ENCODE measurements at places on chromosomes 2 and 18. TPM values are rescaled to one million over a fixed set of nuclear protein-coding genes. Genes with fewer than 3 reads are reported as not detected.

The IL36B gene
- not detected for total RNA-seq

The RDH14 gene
- total RNA-seq, result 18.7 TPM

The ZNF804A gene
- 2.3 TPM for total RNA-seq

The PLCL1 gene
- total RNA-seq, result not detected

The LRP1B gene
- not detected for total RNA-seq

The IL36G gene
- total RNA-seq, result not detected

The CCDC93 gene
- total RNA-seq, result 38.8 TPM

GRCh38 chr2:102392942-102393341 lies 30.0 kb upstream of the IL18RAP start:
- DNase-seq, result no peak
- H3K27ac ChIP-seq, result no peak overlapping the region
- H3K4me3 ChIP-seq, result no peak overlapping the region

DNA sequence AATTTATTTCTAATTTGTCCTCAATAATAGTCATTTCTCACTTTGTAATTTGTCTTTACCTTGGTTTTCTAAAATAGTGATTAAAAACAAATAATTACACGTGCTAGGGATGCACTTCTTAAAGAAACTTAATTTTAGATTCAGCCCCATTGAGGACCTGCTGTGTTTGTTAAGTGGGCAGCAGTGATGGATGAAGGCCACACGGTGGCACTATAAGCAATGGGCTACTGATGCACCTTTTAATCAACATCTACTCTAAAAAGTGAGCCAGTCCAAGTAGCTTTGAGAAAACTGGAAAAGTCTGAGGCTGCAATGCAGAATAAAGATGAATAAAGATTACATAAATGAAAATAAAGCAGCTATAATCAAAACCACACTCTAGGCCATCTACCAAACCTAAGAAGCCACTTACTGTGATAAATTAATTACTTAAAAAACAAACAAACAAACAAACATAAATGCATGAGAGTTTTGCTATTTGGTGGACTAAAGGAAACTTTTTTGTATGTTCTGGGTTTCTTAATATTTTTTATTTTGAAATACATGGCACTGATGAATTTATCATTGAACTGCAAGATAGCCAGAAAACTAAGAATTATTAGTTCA lies 89.3 kb downstream of the PDE11A start:
- H3K27me3 ChIP-seq, result no peaks in the 10 kb centered on the region
- no peaks in the 10 kb centered on the region for H3K36me3 ChIP-seq
- H3K27ac ChIP-seq, result no peak overlapping the region

- no peak overlapping the region for H3K4me3 ChIP-seq
- H3K4me1 ChIP-seq, result peaks cover 12% of the 10 kb centered on the region
These were observed 28.6 kb downstream of the RNF144A start for GRCh38 chr2:6945821-6946220.

DNA sequence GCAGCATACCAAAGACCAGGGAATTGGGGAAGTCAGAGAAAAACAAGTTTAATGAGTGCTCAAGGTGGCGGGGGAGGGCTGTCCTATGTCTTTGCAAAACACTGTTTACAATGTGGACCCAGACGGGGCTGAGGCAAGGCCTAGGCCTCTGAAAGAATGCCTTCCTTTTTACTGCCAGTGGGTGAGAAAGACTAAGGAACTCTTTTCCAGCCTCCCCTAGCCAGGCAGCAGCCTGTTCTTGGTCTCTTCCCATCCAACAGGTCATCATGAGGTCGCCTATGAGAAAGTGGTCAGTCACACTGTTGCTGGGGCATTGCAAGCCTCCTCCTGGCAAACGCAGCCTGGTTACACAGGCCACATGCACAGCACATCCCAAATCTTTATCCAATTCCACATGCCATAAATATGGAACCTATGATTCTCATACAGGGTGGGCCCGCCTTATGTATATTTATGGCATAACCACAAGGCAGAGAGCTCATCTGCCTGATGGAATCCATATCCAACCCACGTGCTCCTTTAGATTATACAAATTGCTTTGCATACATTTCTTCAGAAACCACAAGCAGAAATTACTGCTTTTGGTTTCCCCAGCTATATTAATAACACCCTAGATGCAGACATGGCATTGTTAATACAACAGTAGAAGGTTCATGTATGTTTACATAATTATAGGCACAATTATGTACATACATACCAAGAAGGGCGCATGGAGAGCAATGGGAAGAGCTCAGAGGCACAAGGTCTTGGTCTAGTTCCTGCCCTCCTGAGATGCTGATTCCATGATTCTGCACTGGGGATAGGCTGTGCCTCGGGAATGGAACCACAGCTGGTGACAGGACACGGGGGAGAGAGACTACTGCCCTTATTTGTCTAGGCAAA lies 48.6 kb downstream of the NRP2 start:
- H3K4me3 ChIP-seq, result no peak overlapping the region
- no peak overlapping the region for H3K27ac ChIP-seq
- H3K4me1 ChIP-seq, result peaks cover 2% of the 10 kb centered on the region
- no peaks in the 10 kb centered on the region for H3K27me3 ChIP-seq
- peaks cover 5% of the 10 kb centered on the region for H3K36me3 ChIP-seq

GRCh38 chr2:240232264-240232915 lies 91.9 kb upstream of the OTOS start:
- DNase-seq, result no peak
- peaks cover 9% of the 10 kb centered on the region for H3K4me1 ChIP-seq
- H3K4me3 ChIP-seq, result no peak overlapping the region
- H3K27me3 ChIP-seq, result peaks cover 7% of the 10 kb centered on the region
- H3K27ac ChIP-seq, result no peak overlapping the region

GRCh38 chr18:10209302-10209701 lies 245.1 kb upstream of the APCDD1 start:
- H3K27me3 ChIP-seq, result peaks cover 2% of the 10 kb centered on the region
- H3K4me1 ChIP-seq, result peaks cover 8% of the 10 kb centered on the region
- no peak overlapping the region for H3K27ac ChIP-seq
- H3K36me3 ChIP-seq, result no peaks in the 10 kb centered on the region
- no peak for DNase-seq

- H3K36me3 ChIP-seq, result no peaks in the 10 kb centered on the region
- H3K27me3 ChIP-seq, result peaks cover 8% of the 10 kb centered on the region
- DNase-seq, result no peak
- no peak overlapping the region for H3K27ac ChIP-seq
- H3K4me3 ChIP-seq, result no peak overlapping the region
- H3K4me1 ChIP-seq, result no peaks in the 10 kb centered on the region
These were observed 27.7 kb downstream of the KCTD18 start for GRCh38 chr2:200482194-200482593.

GRCh38 chr2:688504-689076 lies 11.4 kb upstream of the TMEM18 start:
- no peak overlapping the region for H3K27ac ChIP-seq
- H3K27me3 ChIP-seq, result no peaks in the 10 kb centered on the region
- H3K4me1 ChIP-seq, result peaks cover 17% of the 10 kb centered on the region
- no peak for DNase-seq
- H3K36me3 ChIP-seq, result peaks cover 14% of the 10 kb centered on the region

GRCh38 chr18:52442686-52443085 lies 102.7 kb downstream of the DCC start:
- no peak overlapping the region for H3K4me3 ChIP-seq
- no peaks in the 10 kb centered on the region for H3K4me1 ChIP-seq
- H3K36me3 ChIP-seq, result no peaks in the 10 kb centered on the region
- DNase-seq, result no peak
- H3K27me3 ChIP-seq, result no peaks in the 10 kb centered on the region
- H3K27ac ChIP-seq, result no peak overlapping the region

GRCh38 chr2:95391641-95392310 lies 10.7 kb upstream of the FAHD2A start:
- H3K4me3 ChIP-seq, result no peak overlapping the region
- no peak overlapping the region for H3K27ac ChIP-seq
- no peaks in the 10 kb centered on the region for H3K4me1 ChIP-seq
- H3K27me3 ChIP-seq, result peaks cover 3% of the 10 kb centered on the region

DNA sequence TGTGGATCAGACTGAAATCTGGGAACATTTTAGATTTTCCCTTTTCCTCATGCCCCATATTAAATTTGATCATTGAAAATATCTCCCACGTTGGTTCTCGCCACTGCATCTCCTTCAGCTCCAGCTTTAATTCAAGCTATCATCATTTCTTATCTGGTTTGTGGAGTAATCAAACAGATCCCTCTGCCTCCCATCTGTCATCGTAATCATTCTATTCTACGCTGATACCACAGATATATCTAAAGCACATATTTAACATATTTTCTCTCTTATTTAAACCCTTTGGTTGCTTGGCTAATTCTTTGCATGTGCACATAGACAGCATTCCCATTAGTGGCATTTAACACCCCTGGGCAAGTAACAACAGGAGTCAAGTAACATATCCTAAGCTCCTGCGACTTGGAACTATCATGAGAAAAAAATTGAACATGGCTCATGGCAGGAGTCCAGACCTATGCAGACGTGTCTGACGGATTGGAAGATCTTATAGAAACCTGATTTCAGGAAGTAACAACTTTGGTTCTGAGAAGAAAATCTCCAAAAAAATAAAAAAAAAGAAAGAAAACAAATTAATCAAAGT lies 158.8 kb upstream of the KYNU start:
- DNase-seq, result no peak
- H3K27ac ChIP-seq, result no peak overlapping the region
- no peaks in the 10 kb centered on the region for H3K4me1 ChIP-seq
- H3K4me3 ChIP-seq, result no peak overlapping the region

GRCh38 chr2:128525653-128526052 lies 207.0 kb upstream of the HS6ST1 start:
- no peaks in the 10 kb centered on the region for H3K4me1 ChIP-seq
- peaks cover 23% of the 10 kb centered on the region for H3K27me3 ChIP-seq

GRCh38 chr18:59787998-59788790 lies 91.0 kb upstream of the CCBE1 start:
- H3K27me3 ChIP-seq, result peaks cover 4% of the 10 kb centered on the region
- no peak overlapping the region for H3K27ac ChIP-seq
- H3K4me3 ChIP-seq, result no peak overlapping the region
- no peaks in the 10 kb centered on the region for H3K36me3 ChIP-seq
- no peaks in the 10 kb centered on the region for H3K4me1 ChIP-seq
- no peak for DNase-seq
